ENCODE measurements at places on chromosomes 5 and 9.

DNA sequence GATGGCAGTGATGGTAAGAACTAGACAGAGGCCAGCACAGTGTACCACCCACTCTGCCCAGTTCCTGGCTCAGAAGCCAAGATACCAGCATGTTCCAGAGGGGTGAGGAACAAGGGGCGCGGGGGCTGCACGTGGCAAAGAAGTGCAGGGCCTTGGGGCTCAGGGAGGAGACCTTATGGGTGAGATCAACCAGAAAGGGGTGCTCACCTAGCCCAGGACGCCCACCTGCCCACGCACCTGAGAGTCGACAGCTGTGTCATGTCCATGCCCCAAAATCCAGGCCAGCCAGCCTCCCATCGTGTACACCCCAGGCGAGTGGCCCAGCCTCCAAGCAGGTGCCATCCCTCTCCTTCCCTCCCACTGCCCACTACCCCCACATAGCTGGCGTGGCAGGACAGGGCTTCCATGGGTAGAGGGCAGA is 34.9 kb downstream of the BICD2 start:
- no peak for DNase-seq

DNA sequence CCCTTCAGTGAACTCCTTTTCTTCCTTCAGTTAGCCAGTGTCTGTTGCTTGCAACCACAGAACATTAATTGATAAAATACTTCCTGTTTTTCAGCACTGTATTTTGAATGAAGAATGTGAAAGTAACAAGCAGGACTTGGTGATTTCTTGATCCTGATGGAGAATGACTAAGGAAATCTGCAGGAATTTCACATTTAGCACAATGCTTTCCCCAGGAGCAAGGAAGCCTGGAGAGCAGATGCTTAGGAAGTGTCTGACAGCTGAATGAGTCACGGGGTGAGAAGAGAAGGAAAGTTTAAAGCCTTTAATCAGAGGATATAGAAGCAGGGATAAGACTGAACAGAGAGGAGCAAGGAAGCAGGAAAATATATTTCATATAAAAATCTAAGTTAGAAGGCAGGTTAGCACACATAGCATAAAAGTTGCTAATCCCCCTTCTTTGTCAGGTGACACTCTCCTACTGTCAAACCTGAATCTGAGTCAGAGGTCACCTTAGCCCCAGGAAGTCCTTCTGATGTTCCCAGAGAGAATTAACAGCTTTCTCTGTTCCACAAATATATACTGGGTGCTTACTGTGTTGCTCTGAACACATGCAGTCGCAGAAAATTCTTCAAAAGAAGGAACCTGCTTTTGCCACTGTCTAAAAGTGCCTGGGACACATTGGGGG is 59.7 kb downstream of the GNA14 start:
- no peak for DNase-seq

DNA sequence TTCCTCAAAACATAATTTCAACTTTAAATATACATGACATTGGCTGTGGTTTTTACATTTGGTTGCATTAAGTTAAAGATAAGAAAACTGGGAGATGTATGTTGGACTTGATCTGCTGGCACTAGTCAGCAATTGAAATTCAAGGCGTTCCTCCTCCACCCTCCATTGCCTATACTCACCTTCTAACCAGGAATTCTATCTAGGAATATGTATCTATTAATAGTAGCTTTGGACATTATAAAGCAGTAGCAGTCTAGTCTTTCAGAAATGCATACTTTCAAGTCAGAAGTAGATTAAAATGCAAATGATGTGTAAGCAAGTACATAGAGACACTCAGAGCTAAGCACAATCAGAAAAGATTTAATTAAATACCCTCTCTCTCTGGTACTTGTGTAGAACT is 24.9 kb downstream of the FER start:
- no peak for DNase-seq

DNA sequence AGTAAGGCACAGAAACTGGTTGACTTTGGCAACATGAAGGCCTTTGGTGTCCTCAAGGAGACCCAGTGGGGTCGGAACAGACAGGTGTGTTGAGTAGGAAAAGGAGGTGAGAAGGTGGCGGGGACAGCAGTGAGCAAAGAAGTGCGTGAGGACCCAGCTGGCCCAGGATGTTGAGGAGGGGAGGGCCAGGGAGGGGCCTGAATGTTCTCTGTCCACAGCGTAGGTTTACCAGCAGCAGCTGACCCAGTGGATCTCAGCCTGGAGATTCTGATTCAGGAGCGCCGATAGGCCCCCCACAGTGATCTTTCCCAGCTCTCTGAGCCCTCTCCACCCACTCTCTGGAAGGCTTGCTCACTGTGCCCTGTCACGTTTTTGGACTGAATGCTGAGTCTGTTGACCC is 88.5 kb downstream of the DAB2IP start:
- no peak for DNase-seq

DNA sequence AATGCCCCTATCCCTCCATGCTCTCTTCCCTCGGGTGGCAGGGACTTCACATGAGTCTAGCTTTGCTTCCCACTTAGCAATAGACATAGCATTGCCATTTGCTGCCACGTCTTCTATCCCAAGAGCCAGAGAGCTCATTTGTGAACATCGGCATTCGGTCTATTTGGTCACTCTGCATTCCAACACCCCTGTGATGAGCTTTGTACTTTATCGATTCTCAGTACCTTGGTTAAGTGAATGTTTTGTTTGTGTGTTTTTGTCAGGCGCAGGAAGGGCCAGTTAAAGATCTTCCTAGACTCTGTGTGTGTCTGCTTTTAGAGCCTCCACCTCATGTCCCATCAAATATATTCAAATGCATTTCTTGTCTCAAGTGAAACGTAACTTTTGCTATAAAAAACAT is 141.7 kb downstream of the TARS1 start:
- DNase-seq = no peak

Measured in NCI-H2081 treated with DMSO at 0.1 percent for 48 hours (cell line).